ENCODE measurements at places on chromosomes 2 and 18.
A peak's percentile ranks its signal among the peaks of the same experiment; 100 is the strongest.

DNA sequence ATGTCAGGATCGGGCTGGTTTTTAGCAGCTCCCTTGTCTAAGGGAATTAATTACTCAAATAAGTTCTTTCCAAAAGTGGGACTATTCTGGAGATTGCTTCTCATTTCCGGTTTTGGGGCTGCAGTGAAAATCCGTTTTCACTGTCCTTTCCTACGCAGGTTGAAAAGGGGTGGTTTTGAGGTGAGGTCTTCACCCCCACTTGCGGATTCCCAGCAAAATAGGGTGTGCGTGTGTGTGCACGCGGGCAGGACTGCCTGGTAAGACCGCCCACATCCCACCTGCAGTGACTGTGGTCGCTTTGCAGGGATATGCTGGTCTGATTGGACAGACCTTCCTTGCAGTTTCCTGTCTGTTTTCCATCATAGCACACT, 472 bp upstream of the PLEKHM3 start:
- DNase-seq = peak; percentile 5

GRCh38 chr2:234091432-234091879, 41.0 kb downstream of the SPP2 start:
- no peak for DNase-seq

DNA sequence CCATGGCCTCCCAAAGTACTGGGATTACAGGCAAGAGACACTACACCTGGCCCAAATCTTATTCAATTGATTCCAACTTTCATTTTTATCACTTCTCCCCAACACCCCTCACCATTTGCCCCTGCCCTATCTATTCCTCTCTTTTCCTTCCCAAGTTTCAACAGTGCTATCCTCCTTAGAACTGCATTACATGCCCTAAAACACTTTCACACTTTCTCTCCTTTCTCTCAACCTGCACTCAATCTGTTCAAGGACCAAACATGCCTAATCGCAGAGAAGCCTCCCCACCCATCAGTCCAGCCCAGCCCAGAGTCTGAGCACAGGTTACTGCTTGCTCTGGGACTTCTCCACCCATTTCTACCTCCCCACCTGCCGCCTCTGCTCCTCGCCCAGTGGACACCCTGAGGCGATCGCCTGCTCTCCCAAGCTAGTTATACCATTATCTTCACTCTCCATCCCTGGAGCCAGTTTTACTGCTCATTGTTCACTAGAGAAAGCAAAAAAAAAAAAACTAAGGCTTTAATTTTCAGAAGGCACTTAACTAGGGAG, 23.7 kb upstream of the DSG1 start:
- DNase-seq = no peak

GRCh38 chr2:227010433-227010832, 153.6 kb downstream of the COL4A4 start:
- DNase-seq = no peak

GRCh38 chr18:3014503-3015203, 1.7 kb upstream of the LPIN2 start:
- DNase-seq = no peak

GRCh38 chr2:216113572-216113971, 4.4 kb downstream of the XRCC5 start:
- DNase-seq = no peak

GRCh38 chr2:101262142-101262541, 9.5 kb downstream of the CNOT11 start:
- no peak for DNase-seq

GRCh38 chr2:188853307-188853706, 120.9 kb upstream of the COL3A1 start:
- no peak for DNase-seq

- no peak for DNase-seq
Observed at GRCh38 chr2:106866641-106867040, 19.3 kb downstream of the ST6GAL2 start.

- DNase-seq = no peak
Observed at GRCh38 chr2:30775833-30776232, 31.4 kb downstream of the CAPN13 start.

DNA sequence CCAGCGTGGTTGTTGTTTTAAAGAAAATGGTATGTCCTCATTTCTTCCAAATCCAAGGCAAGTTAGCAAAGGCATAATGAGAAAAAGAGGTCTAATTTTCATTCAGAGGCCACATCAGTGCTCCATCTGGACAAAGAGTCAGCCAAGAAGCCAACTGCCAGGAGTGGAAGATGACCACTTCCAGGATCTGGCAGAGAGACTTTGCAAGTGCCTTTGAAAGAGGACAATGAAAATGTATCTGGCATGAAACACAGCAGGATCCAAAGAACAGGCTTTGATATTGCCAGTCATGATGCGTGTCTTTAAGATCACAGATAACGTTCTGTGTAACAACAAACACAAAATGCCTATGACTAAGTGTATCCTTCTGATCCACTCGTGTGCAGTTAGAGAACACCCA, 82.8 kb downstream of the AFF3 start:
- no peak for DNase-seq

GRCh38 chr2:26873286-26873983, 25.5 kb downstream of the DPYSL5 start:
- DNase-seq = no peak

DNA sequence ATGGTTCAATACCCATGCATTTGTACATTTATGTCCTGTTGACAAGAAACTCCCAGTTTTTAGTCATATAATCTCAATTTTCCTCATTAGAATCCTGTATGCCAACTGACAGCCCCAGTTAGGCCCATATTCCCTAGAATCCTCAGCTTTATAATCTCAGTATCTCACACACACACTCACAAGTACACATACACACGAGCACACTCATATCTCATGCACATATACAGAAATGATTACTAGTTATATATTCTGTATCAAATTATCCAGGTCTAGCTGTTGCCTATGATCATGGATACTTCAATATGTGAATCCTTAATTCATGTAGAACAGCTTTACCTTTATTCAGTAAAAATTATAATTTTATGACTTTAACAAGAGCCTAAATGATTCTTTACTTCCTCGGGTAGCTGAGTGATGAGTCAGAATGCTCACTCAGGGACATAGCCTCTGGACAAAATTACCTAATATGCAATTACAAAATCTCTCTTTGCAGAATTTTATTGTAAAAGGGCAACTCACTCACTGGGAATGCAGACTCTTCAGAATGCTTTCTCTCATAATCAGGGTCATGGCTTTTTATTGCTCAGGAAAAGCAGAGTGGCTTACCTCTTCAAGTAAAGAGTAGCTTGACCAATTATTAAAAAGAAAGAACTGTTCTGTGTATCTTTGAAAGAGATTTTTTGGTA, 193.6 kb upstream of the PIK3C3 start:
- no peak for DNase-seq

DNA sequence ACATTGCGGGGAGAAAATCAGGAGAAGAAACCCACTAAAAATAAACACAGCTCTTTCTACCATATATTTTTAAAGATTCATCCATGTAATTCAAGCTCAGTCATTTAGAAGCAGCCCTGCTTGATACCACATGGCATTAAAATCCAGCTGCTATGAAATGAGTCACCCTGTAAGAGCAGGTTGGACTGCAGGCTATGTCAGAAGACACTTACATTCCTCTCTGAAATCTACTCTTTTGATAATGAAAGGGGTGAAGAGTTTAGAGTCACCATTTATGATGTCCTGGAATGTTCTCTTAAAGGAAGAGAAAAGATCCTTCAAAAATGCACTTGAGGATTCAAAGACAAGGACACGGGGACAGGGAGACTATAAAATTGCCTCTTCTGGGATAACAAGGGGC, 100.6 kb upstream of the APCDD1 start:
- no peak for DNase-seq

GRCh38 chr2:172247203-172247602, 144.5 kb upstream of the DLX2 start:
- DNase-seq = no peak

DNA sequence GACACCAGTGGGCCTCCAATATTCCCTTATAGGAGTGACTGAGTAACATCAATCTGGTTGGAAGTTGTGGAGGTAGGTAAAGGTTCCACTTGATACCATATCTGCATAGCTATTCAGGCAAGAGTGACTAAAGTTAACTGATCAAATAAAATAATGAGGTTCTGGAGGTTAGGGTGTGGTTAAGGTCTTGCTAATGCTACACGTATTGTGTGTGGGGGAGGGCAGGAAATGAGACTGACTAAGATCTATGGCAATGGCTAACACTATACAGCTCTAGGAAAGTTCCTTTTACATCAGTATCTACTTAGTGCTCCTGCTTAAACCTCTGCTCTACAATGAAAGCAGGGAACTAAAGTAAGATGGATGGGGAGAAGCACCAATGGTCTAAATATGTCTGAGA, 149.1 kb upstream of the MGAT5 start:
- DNase-seq = no peak

DNA sequence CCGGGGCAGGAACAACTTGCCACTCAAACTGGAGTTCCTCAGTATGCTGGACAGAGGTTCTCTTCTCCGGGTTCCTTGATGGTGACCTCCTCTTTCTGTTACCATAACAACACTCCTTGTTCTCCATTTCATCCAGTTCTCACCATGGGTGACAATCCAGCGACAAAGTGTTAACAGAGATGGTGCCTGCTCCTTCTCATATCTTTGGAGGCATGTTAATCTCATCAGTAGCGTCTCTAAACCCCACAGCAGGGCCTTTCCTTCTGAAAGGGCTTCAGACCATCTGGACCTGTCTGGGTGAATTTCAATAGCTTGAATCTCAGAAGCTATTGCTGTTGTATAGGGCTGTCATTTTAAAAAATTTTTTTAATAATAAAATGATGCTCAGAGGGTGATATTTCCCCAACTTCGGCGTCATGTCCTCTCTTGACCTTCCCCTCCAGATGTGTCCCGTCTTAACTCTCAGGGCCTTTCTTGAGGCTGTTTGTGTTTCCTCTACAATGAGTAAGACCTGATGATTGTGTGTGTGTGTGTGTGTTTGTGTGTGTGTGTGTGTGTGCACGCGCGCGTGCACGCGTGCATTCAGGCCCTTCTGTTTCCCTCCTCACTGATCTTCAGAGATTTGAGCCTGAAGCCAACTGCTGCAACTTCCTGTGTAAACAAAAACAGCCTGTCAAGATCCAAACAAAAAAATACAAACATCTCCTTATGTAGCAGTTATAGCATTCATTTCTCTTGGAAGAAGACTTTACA, 24.3 kb upstream of the CETN1 start:
- DNase-seq = no peak

DNA sequence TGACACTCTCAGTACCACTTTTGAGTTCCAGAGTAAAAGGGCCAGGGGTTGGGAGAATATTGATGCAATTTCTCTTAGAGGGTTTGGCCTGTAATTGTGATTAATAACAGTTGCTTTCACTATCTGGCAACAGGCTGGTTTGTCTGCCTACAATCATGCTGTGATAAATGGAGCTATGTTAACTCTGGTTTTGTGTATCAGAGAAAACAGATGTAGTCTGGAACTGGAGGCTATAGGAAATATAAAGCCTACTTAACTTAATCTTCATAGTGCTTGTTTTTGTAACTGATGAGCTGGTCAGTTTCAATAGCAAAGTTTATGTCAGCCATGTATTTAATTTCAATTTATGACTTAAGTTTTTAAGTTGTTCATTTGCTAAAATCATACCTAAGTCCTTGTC, 138.0 kb downstream of the AGPS start:
- no peak for DNase-seq

DNA sequence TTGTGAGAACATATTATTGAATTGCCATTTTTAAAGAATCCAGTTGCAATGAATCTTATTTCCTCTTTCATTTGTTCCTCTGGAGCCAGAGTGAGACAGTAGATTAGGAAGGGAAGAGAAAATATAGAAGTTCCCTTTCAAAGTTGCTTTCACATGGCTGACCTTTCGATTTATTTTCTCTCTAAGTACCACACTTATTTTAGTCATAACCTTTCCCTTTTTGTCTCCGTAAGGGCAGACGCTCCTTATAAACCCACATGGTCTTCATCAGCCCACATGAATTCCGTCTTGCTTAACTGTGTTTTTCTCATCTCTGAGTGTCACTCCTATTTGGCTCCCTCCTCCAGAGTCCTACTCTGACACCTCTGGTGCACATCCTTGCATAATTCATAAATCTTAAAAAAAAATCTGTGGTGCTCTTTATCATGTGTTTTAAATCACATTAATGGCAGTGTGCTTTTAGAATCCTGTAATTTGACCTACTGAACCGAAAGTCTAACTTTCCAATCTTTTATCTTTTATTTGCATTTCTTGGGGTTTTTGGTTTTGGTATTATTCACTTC, 38.5 kb upstream of the ZNF396 start:
- DNase-seq = no peak

DNA sequence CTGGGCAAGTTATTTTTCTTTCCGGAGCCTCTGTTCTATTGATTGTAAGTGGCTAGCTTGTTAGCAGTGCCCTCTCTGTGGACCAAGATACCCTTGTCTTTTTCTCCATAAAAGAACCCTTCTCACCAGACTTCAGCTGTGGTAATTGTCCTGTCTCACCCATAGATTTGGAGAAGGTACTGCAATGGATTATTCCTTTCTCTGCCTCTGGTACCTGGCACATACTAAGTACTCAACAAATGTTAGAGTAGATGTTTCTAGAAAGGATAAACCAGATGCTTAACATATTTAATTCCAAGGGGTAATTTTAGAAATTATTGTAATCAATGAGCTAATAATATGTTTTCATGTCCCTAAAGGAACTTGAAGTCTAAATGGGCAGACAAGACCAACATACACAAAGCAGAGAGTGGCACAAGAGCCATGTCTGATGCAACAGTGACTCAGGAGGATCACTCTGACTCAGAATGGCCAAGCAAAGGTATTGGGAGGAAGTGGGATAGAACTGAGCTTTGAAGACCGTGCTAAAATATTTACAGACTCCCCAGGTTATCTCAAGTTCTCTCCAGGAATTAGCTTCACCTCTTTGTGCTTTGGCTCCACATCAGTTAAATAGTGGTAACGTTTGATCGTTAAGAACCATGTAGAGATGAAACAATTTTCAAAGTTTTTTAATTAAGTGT, 129.7 kb upstream of the OSR1 start:
- DNase-seq = no peak

DNA sequence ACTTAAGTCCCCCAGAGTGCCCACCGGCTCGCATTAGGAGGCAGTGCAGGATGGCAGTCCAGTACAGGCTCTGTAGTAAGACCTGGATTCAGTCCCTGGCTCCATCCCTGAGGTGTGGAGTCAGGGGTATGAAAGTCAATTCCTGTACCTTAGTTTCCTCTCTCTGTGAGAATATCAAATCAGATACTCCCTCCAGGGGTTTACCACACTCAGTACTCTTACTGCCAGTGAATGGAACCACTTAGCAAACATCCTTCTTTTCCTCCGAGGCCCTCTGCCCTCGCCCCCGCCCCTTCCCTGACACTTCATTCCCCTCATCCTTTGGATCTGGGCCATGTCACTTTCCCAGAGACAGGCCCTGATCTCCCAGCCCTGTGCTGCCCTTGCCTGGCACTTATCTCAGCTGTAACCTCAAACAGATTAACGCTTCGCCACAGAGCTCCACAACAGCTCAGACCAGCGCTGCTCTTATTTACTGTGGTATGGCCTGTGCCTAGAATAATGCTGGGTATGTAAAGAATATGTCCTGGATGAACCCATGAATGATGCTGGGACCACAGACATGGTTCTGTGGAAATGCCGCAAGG, 159.0 kb upstream of the TMEM200C start:
- no peak for DNase-seq

DNA sequence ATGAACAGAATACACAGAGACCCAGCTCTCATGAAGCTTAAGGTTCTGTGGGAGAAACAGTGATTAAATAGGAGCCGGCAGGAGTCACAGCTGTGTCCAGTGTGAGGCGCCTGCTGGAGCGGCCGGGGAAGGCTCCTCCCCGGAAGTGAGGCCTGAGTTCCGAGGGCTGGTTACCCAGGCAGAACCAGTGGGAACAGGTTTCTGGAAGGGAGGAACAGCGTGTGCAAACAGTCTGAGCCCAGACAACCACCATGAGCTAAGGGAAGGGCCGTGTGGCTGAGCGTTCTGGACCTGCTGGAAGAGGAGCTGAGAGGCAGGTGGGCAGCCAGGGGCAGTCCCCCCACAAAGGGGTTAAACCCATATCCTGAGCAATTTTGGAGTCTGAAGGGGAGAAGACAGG, 26.0 kb upstream of the NPAS2 start:
- no peak for DNase-seq
